ENCODE measurements at places on chromosomes 4 and X. TPM values are rescaled to one million over a fixed set of nuclear protein-coding genes. Genes with fewer than 3 reads are reported as not detected.

Gene PNMA5
- total RNA-seq, result not detected

Gene GPC3
- total RNA-seq, result not detected

Gene NDP
- not detected for total RNA-seq

Gene ATP2B3
- total RNA-seq, result under 0.01 TPM

Measured in dermis blood vessel endothelial cell (primary cell).